Fibroblast of skin of right quadriceps (primary cell): ENCODE measurements at places on chromosomes 16 and 17.

DNA sequence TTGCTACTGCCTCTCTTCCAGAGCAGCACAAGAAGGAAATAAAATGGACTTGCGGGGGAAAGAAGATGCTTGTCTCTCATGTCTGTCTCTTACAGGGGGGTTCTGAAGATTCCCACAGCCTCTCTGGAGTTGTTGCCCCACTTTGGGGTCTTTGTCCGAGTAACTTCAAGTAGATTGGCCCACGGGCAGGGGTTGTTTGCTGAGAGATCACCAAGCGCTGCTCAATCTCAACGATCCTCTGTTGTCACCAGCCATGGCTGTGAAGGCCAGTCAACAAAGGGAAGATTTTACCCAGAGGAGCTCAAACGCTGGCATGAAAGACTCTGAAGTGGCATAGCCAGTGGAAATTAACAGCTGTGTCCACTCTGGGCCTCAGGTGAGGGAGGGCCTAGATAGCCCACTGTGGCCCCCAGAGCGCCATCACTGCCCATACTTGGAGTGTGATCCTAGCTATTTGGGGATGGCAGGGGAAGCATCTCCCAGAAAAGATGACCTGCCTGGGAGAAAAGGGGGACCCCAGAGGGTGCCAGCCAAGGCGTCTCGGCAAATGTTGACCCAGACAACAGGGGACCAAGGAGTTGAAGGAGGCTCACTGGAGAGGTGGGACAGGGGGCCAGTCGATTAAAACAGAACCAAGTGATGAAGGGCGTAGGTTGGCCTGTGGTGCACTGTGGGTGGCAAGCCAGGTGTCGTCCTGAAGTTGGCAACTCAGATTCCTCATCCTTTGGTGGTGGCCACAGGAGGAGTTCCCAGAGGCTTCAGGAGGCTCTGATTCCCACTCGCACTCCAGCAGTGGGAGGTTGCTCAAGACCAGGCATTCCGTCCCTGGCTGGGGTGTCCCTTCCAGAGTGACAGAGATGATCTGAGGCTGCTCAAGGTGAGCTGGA is 28.0 kb downstream of the SLC13A5 start:
- no peak for DNase-seq

GRCh38 chr16:8869212-8869987 is 594 bp upstream of the CARHSP1 start:
- DNase-seq, result no peak

DNA sequence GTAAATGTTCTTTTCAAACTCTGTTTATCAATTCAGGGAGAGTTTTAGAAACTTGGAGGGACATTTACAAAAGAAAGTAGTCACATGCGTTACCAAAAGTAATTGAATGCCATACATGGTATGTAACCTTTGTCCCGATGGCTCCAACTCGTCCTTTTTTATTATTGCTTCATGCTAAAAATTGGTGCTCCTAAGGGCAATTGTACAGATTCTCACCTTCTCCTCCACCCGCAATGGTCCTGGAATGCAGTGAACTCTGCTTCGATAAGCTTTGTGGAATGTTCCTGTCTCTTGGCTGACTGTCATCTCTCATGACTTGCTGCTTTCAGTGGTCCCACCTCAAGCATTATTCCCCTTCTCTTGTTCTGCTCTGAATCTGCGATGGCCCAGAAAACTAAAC is 20.9 kb downstream of the GNAO1 start:
- no peak for DNase-seq

GRCh38 chr17:49913226-49914095 is 55.5 kb upstream of the DLX4 start:
- peak; percentile 76 for DNase-seq

GRCh38 chr16:17068524-17068923 is 402.2 kb downstream of the XYLT1 start:
- no peak for DNase-seq

- no peak for DNase-seq
Observed at GRCh38 chr17:17567631-17568030, 23.9 kb downstream of the PEMT start.

DNA sequence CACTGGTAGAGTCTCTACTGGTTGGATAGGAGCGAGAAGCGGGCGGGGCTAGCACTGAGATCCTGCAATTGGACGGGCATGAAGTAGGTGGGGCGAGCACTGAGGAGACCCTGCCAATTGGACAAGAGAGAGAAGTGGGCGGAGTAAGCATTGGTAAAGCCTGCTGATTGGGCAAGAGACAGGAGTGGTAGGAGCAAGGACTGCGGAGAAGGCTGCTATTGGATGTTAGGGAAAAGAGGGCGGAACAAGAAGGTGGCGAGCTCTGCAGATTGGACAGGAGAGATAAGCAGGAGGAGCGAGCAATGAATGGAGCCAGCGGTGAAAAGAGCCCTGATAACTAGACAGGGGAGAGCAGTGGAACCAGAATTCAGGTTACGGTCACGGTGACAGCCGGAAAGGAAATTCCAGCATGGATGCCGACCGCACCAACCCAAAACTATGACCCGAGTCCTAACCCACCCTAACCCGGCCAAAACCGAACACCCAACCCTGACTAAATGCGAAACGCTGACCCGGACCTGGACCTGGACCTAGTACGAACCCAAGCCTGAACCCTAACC is 4.8 kb downstream of the SCGB1C2 start:
- peak; percentile 37 for DNase-seq

DNA sequence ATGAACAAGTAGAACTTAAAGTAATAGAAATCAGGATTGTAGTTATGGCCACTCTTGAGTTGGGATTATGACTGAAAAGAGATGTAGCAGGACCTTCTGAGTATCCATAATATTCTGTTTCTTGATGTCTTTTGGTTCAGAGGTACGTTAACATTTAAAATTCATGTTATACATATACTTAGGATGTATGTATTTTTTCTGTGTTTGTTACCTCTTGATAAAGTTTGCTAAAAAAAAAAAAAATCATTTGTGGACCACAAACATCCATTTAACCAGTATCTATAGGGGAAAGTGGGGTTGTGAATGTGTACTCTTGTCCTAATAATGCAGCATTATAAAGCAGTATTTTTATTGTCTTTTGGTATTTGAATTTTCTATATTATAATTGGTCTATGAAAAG is 65.6 kb downstream of the BCAS3 start:
- DNase-seq, result no peak

GRCh38 chr16:7440886-7441400 is 108.3 kb downstream of the RBFOX1 start:
- no peak for DNase-seq
